Stimulated activated CD4-positive, alpha-beta T cell treated with anti-CD3 and anti-CD28 coated beads, TNF-alpha, amount 100 ng/mL, for 1 hour (primary cell): ENCODE measurements at places on chromosomes 7 and 10.

DNA sequence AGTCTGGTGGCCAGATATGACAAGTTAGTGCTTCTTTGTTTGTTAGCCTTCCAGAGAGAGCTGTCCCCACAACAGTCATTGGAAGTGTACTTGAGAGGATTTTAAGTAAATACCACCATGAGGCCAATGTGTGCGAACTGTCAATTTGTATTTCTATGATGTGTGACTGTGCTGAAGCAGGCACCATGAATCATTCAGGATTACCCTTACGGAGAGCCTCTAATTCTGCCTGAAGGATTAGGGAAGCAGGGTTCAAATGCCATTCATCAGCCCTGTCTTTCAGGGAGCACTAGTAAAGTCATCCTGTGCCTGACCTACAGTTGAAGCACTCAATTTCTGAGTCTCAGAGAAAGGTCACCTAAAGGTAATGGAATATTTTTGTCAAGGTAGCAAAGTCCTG, 109.3 kb downstream of the GATA3 start:
- DNase-seq = no peak

DNA sequence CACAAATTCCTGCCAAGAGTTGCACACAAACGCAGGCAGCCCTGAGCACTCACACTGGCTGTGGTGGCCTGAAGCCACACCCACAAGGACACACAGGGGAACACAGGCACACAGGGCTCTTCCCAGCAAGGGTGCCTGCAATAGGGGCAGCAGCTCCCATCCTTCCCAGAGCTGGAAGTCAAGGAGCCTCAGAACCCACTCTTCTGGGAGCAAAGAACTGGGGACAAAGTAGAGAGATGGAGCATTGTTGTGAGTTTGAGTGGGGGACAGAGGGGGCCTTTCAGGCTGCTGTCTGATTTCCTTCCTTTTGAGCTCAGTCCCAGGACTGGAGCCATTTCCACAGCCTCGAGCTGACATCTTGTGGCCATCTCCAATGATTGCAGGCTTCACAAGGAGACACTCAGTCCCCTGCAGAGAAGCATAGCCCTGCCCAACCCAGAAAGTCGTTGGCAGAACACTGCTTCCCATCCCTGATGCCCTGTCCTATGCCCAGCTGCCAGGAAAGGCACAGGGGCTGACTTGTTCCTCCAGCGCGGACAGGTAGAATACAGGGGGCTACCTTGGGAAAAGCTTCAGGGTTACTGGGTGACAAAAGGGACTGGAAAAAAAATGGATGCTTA, 34.4 kb upstream of the SLF2 start:
- no peak for DNase-seq

DNA sequence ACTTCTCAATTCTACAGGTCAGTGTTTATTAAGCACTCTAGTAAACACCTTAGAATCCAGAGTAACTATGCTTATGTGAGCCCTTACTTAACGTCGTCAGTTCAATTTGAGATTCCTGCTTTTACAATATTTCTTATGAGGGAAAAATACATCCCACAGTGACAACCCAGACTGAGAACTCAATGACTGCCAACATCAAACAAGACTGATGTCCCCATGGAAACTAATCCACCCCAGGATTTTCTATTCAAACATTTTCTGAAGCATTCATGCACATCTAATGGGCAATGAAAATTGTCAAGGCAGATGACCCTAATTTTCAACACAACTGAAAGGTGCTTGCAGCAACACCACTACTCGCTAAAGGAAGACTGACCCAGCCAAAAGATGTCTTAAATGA, 67.0 kb downstream of the ATE1 start:
- no peak for DNase-seq

GRCh38 chr7:28705350-28705749, 252.8 kb downstream of the TRIL start:
- DNase-seq = no peak

DNA sequence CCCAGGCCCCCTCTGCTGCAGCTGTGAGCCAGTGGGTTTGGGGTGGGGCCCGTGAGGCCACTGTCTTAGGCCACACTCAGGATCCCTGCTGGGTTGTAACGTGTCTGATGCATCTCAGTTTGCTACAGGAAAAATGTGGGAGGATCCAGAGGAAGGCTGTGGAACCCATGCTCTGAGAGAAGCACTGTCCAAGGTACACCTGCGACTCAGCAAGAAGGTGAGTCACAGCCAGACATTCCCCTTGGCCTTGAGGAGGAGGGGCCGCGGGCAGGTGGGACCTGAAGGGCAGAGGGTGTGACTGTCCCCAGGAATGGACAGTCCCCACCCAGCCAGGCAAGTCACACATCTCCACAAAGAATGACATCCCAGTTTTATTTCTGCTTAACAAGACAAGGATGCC, 27.8 kb upstream of the C10orf120 start:
- no peak for DNase-seq

GRCh38 chr7:123190109-123190831, 9.5 kb downstream of the SLC13A1 start:
- no peak for DNase-seq

DNA sequence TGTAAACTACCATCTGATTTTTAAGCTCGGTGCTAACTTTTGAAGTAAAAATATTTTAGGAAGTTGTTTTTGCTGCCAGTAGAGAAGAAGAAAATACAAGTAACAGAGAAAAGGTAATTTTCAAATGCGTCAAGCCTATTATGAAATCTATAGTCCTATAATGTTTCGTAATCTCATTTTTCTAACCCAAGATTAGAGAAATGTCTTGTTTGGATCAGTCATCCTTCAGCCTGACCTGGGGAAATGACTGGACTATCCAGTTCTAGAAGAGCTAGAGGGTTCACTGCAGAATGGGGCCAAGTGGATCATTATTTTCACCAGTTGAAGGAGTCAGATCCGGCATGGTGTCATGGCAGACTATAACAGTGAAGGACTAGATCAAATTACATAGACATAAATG, 62.7 kb upstream of the FGL2 start:
- no peak for DNase-seq
